ENCODE measurements at places on chromosomes 6 and 20. TPM values are rescaled to one million over a fixed set of nuclear protein-coding genes. Genes with fewer than 3 reads are reported as not detected.

The LPIN3 gene
- 21.3 TPM for total RNA-seq

GRCh38 chr6:121730616-121731015 is 295.2 kb downstream of the GJA1 start:
- no peak overlapping the region for H3K4me3 ChIP-seq
- H3K36me3 ChIP-seq = peaks cover 4% of the 10 kb centered on the region
- H3K4me1 ChIP-seq = no peaks in the 10 kb centered on the region
- H3K27me3 ChIP-seq = no peaks in the 10 kb centered on the region

DNA sequence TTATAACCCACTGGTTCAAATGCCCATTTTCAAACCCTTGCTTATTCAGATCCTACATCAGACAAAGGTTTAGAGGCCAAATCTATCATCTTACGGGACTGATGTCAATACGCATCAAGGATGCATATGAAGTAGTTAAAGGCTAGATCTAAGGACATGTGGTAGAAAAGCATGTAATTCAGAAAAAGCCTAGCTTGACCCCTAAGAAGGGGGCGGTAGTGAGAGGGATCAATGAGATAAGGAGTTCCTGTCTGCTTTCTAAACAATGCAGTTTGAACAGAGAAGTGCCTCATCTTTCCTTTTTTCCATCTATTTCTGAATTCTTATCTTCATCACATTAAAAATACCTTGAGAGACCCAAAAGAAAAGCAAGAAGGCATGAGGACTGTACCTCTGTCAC is 237.7 kb downstream of the ARHGAP18 start:
- H3K27me3 ChIP-seq = peaks cover 5% of the 10 kb centered on the region
- DNase-seq = no peak
- H3K36me3 ChIP-seq = no peaks in the 10 kb centered on the region
- no peak overlapping the region for H3K27ac ChIP-seq

- H3K27me3 ChIP-seq = no peaks in the 10 kb centered on the region
- no peak overlapping the region for H3K27ac ChIP-seq
- H3K36me3 ChIP-seq = no peaks in the 10 kb centered on the region
- peak overlapping the region; percentile 81 for H3K4me3 ChIP-seq
- DNase-seq = no peak
These were observed 915 bp downstream of the TMEM63B start for GRCh38 chr6:44128020-44128917.

DNA sequence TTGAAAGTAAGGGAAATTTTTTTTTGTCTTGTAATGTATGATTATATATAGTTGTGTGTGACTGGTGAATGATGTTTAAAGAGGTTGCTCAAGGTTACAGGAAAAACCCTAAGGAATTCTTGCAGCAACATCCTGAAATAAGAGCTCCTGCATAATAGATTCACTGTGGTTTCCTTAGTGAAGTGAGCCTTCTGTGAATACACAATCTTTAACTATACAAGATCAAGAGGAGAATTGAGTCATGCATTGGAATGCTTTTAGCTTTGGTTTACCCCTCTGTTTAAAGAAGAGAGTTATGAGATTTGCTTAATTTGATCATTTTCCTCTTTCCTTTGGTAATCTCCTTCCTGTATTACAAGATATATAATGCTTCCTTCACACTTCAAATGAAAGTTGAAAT is 141.6 kb upstream of the EYA4 start:
- H3K4me3 ChIP-seq = no peak overlapping the region
- no peaks in the 10 kb centered on the region for H3K27me3 ChIP-seq
- H3K4me1 ChIP-seq = peaks cover 10% of the 10 kb centered on the region
- no peak overlapping the region for H3K27ac ChIP-seq
- H3K36me3 ChIP-seq = no peaks in the 10 kb centered on the region
- no peak for DNase-seq

- no peak overlapping the region for H3K27ac ChIP-seq
- H3K4me3 ChIP-seq = peak overlapping the region; percentile 64
- H3K4me1 ChIP-seq = peaks cover 34% of the 10 kb centered on the region
- peak; percentile 62 for DNase-seq
These were observed 2.2 kb downstream of the NOL4L start for GRCh38 chr20:32582659-32583580.
